ENCODE measurements at places on chromosomes 13 and 19.

DNA sequence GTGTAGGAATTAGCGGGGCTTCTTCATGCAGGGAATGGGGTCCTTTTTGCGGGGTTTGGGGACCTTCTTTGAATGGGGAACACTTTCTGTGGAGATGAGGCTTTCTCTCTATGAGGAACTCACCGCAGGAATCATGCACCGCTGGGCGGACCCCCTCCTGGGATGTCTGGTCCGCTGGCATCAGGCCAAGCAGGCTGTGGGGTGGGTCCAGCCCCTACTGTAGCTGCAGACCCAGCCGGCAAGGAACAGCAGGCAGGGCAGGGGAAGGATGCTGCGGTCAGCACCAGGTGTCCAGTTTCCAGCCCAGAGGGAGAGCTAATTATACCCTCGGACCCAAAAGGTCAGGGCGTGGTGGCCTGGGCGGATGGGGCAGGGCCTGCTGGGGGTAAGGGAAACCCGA, 1.8 kb downstream of the MYBPC2 start:
- no peak for DNase-seq

DNA sequence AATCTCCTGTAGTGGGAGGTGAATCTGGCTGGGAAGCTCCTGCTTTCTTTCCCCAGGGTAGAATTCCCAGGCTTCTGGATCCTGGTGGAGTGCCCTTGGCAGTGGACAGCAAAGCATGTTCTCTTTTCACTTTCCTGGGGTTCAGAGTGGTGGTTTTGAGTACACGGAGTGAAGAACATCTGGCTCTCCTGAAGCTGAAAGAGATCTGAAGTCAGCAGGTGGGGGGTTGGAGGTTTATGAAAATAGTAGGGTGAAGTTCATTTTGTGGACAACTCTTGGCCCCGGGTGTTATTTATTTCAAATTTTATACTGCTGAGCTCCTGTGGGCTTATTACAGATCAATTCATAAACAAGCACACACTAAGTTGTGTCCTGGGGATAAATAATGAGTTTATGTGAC, 497.3 kb downstream of the KLF5 start:
- no peak for DNase-seq

DNA sequence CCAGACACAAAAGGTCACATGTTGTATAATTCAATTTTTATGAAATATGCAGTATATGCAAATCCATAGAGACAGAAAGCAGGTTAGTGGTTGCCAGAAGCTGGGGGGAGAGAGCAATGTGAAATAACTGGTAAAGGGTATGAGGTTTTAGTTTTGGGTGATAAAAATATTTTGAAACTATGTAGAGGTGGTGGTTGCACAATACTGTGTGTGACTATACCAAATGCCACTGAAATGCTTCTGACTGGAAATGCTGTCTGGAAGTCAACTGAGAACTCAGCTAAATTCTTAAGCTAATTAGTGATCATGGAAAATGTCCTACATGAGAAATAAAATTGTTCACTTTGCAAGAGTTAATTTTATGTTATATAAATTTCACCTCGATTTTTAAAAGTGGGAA, 65.3 kb upstream of the RXFP2 start:
- DNase-seq: no peak

- no peak for DNase-seq
Measured at GRCh38 chr19:10268071-10268470, 2.8 kb upstream of the ICAM1 start.

DNA sequence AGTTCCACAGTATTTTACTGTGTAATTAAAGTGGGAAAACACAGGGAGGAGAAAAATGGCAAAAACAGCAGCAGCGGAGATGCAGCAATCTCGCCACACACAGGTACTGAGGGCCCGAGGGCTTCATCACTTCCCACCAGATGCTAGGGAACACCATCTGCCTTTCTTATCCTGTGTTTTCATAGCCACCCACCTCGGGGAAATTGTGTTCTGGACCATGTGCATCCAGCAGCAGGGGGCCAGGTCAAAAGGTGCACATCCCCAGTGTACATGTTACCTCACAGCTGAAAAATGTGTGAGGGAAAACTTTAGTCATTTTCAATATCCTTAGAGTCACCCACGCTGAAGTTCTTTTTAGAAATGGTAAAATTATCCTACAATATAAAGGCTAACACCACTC, 30.2 kb downstream of the PDCD5 start:
- no peak for DNase-seq

DNA sequence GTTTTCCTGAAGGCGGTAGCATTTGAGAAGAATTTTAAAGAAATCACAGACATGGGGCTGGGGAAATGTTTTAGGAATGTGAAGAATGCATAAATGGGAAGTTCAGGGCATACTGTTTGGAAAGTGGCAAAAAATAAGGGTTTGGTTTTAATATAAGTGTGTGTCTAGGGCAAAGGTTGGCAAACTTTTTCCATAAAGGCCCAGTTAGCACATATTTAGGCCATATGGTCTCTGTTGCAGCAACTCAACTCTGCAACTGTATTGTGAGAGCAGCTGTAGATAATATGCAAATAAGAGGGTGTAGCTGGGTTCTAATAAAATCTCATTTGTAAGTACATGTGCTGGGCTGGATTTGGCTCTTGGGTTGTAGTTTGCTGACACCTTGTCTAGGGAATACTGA, 521.9 kb downstream of the DIAPH3 start:
- DNase-seq: no peak

DNA sequence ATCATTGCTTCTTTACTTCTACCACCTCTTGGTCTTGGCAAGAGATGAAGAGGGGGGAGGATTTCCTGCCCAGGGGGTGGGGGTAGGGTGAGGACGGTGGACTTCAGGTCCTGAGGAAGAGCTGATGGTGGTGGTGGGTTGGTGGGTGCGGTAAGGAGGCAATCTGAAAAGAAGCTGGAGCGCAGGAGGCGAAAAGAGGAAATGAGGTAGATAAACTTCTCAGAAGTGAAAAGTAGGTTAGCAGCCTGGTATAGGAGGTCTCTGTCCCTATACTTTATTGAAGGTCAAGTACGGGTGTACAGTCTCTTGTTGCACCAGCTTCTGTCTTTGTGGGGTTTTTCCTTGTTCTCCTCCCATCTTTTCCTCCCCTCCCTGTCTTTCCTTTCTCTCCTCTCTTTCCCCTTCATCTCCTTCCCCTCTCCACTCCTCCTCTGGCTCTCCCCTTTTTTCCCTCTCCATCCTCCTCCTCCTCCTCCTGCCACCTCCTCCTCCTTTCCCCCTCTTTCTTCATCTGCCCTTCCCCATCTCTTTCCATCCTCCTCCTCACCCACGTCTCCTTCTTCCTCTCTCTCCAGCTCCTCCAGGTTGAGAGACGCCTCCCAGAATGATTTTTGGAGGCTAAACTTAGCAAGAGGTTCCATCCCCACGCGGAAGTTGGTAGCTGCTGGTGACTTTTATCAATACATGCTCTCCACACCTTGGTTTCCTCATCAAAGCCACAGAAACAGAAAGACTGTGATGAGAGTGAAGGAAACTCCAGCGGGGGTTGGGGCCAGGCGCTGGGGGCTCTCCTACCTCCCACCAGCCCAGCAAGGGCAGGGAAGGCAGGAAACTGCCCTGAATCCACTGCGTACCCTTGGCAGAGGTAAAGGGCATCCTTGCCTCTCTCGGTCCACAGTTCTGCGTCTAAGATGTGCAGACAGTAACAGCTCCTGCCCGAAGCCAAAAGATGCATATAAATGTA, 15.3 kb downstream of the TNFSF14 start:
- no peak for DNase-seq

GRCh38 chr13:74674720-74675119, 540.5 kb upstream of the KLF12 start:
- DNase-seq: no peak

DNA sequence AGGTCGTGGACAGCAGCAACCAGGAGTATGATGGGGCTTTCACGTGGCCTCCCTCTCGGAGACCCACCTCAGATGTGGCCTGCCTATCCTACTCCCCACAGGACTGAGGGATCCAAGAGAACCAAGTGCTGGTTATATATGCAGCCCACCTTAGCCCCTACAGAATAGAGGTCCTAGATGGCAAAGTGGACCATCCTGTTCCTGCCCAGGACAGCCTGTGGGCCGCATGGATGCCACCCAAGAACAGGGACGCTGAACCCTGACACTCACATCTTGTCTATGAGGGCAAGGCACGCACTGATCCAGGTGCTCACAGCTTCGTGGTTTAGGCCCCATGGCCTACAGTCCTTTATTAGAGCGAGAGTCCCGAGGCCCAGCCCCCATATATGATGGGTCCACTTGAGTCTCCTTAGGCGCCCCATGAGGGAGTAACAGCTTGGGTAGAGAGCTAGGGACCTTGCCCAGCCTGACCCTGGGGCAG, 1.5 kb upstream of the SLC27A5 start:
- DNase-seq: no peak

GRCh38 chr19:46100344-46100743, 24.1 kb downstream of the IGFL3 start:
- DNase-seq: no peak

- no peak for DNase-seq
Measured at GRCh38 chr13:97234742-97235141, 12.6 kb downstream of the MBNL2 start.

DNA sequence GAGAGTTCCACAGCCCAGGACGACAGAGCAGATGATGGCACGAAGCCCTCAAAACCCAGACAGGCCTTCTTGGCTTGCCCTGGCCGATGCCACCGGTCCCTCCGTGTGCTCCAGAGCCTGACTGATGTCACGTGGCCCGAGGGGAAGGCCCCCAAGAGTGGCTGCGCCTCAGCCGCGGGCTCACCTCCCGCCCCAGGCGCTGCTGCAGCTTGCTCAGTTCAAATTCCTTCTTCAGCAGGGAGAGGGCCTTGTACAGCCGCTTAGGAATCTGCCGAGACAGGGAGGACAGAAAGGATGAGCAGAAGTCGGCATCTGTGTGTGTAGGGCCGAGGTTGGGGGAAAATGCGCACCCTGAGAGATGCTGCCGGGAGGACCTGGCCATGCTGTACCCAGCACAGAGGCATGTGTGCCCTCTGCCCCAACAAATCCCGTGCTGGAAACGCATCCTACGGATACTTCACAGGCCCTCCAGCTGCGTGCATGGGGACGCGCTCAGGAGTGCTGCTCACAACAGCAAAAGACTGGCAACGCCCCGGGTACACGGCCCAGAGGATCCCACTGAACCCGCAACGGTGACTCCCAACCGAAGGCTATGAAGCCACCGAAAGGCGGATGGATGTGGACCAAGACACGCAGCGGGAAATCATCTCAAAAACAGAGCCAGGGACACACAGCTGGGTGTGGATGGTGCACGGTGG, 12.9 kb downstream of the LONP1 start:
- no peak for DNase-seq

GRCh38 chr19:48244281-48244680, 11.4 kb downstream of the CARD8 start:
- no peak for DNase-seq

- DNase-seq: no peak
Measured at GRCh38 chr19:29753934-29754305, 38.9 kb upstream of the C19orf12 start.

DNA sequence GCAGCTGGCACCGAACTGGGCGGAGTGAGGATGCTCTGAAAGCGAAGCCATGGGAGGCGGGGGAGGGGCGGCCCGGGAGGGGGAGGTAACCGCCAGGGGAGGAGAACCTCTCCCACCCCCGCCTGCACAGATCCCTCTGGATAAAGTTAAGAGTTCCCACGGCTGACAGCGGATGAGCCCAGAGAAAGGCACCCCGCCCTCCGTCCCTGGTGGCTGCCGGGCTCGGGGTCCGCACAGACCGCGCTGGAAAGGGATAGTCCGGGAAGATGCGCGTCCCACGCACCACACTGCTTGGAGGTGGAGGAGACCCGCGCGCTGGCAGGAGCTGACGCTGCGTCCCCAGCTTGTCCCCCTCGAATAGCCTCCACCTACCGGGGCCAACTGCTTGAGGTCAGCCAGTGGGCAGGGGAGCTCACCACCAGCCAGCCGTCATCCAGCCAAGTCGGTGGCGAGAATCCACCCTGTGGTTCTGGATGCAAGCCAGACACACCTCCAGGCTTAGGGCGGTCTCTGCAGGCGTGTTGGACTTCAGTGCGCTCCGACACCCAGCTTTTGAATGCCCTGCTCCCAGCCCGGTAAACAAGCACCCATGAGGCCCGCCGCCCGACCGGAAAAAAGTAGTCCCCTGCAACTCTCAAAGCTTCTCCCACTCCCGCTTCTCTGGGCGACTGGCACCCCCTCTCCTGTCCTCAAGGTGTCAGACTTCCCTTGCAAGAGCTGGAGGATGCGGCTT, at the start of gene TRPC4:
Gene TRPC4 (minus strand): TSS at position 17 of the 733 bp plus-strand sequence. CDS start 86,439 bp downstream, outside the sequence.
- peak; percentile 71 for DNase-seq

DNA sequence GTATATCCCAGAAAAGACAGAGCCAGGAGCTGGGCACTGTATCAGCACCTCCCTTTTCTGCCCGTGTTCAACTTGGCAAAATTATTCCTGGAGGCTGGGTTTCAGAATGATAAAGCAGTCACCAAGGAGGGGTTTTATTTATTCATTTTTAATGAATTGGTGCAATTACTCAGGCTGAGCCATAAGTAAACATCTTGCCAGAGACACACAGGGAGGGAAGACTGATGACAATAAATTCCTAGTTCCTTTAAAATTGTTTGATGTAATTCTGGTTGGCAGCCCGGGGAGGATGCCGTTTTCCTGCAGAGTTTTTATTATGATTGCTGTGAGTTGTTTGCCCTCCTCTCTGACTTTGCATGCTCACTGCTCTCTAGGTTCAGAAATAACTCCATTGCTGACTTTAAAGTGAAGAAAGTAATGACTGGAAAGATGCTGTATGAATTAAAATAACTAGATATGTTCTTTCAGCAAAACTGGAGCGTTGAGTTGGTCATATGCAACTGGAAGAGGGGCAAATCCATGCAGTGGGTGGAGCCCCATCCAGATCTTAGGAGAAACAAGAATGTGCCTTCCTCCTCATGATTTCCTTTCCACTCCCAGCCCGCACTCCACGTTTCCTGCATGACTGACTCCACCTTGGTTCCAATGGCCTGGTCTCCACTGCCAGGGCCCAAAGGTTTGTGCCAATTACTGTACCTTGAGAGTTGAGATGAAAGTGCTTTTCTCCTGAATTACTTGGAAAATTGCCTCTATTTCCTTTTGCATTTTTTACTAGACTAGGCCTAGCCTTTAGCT, 182.1 kb downstream of the RFC3 start:
- peak; percentile 13 for DNase-seq

DNA sequence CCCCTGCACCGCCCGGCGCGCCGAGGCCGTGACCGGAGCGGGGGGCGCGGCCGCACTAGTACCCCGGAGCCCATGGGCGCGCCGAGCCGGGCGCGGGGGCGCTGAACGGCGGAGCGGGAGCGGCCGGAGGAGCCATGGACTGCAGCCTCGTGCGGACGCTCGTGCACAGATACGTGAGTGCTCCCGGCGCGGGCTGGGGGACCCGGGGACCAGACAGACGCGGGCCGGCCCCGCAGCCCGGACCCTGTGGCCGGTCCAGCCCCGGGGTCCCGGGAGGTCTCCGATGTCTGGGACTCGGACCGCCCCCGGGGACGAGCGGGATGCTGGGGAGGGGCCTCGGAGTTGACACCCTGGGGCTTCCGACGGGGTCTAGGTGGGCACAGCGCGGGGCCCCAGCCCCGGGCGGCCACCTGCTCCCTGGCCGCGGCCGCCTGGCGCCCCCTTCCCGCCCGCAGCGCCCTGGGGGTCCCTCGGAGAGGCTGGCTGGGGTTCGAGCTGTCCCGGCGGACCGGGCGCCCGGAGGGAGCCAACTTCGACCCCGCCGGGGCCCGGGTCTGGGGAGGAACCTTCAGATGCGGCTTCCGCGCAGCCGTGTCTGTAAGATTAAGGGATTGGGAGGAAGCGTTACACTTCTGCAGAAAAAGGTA, 568 bp downstream of the ATP11A start:
- DNase-seq: peak; percentile 39

- no peak for DNase-seq
Measured at GRCh38 chr13:101880581-101880980, 428.1 kb downstream of the ITGBL1 start.
